T-helper 17 cell (primary cell): ENCODE measurements at places on chromosomes 11 and 22. TPM values are rescaled to one million over a fixed set of nuclear protein-coding genes. Genes with fewer than 3 reads are reported as not detected.

DNA sequence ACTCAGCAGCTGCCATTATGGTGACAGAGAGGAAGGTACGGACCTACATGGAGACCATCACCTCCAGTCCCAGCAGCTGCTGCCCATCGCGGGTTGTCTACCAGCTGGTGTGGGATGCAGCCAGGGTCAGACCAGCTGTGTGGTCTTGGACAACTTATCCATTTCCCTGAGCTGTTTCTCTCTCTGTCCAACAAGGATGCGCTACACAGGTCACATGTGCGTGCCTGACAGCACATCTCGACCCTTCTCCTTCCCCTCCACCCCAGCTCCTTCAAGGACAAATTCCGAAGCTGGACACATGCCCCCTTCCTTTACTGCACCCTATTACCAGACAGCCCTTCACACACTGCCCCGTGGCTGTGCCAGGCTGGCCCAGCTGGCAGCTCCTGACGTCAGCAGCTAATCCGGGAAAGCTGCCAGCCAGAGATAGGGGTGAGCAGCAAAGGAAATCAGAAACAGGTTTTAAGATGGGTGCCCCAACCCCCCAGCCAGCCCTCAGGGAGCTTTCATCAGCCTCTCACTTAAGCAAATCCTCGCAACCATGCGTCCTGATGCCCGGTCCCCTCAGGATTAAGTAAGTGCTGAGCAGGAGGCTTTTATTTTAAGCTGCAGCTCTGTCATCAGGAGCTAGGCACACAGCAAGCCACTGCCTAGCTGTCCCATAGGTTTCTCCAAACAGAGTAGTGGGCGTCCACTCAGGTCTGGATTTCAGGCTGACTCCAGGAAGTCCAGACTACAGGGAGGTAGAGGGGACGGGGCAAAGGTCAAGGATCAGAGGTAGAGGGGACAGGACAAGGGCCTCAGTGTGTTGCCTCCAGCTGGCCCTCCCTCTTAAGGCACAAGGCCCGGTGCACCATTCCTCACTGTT lies 20.3 kb downstream of the TEF start:
- no peak for DNase-seq
- no peak overlapping the region for H3K4me3 ChIP-seq
- no peak overlapping the region for H3K27ac ChIP-seq
- H3K4me1 ChIP-seq: peaks cover 3% of the 10 kb centered on the region
- no peaks in the 10 kb centered on the region for H3K27me3 ChIP-seq
- no peaks in the 10 kb centered on the region for H3K36me3 ChIP-seq

The IL10RA gene
- 262 TPM for total RNA-seq

DNA sequence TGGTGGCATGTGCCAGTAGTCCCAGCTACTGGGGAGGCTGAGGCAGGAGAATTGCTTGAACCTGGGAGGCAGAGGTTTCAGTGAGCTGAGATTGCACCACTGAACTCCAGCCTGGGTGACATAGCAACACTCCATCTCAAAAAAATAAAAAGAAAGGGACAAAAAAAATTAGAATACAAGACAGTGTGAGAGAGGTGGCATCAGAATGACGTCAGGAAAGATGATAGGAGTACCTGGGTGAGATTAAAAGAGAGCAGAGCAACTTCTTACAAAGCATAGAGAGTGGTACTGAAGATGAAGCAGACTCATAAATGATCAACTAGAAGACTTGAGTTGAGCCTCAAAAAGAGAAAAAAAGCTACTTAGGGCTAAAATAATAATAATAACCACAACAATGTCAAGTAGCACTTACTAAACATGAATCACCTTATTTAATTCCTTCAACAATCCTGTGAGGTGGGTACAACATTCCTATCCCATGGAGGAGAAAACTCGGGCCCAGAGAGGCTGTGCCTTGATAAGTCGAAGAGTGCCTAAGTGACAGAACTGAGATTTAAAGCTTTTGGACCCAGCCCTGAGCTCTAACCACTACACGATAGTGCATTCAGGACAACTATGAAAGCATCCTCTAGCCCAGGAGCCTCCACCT lies 5.2 kb upstream of the SLN start:
- peaks cover 41% of the 10 kb centered on the region for H3K27me3 ChIP-seq
- H3K36me3 ChIP-seq: no peaks in the 10 kb centered on the region
- no peaks in the 10 kb centered on the region for H3K4me1 ChIP-seq
- H3K4me3 ChIP-seq: no peak overlapping the region
- DNase-seq: no peak

The LYVE1 gene
- not detected for total RNA-seq

DNA sequence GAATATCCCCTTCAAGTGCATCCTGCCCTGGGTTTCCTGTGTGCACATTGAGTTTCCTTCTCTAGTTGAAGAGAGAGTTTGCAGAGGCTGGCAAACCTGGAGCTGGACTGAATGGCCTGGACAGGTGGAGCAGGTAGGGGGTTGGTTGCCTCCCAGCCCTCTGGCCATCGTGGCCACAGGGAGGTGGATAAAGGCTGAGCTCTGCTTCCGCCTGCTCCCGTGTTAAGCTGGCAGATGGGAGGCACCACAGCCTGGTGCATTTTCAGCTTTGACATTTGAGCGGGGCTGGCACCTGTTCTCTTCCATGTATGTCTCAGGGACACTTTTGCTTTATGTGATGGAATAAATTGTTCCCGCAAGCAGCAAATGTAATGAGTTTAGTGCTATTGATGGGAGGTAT lies 11.1 kb downstream of the MICAL2 start:
- H3K4me1 ChIP-seq: peaks cover 32% of the 10 kb centered on the region
- no peak overlapping the region for H3K4me3 ChIP-seq
- H3K36me3 ChIP-seq: peaks cover 5% of the 10 kb centered on the region

DNA sequence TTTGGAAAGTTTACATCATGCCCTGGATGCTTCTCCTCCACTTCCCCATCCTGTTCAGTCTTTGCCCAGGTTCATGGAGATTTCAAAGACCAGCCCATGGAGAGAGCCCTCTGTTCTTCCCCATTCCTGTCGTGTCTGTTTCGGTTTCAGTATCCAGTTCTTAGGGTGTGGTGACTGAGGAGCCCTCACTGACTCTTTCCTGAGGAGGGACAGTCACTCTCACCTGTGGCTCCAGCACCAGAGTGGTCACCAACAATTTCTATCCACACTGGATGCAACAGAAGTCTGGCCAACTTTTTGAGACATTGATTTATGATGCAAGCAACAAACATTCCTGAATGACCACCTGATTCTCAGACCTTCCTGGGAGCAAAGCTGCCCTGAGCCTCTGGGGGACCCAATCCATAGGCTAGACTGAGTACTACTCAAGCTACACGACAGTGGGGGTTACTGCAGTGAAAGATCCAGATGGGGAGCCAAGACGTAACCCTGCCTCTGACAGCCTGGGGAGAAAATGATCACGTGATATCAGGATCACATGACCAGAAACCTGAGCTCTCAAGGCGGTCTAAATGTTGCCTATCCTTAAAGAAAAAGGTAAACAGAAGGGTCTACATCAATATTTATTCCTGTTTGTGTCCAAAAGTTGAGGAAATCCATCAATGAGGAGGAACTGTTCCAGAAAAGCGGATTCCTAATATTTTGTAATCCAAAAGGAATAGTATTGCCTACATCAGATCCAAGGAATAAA lies 76.2 kb upstream of the VPREB1 start:
- H3K36me3 ChIP-seq: peaks cover 3% of the 10 kb centered on the region
- no peak for DNase-seq
- H3K27ac ChIP-seq: peak overlapping the region; percentile 86
- peak overlapping the region; percentile 85 for H3K4me3 ChIP-seq
- peaks cover 13% of the 10 kb centered on the region for H3K4me1 ChIP-seq

GRCh38 chr11:130787092-130787616 lies 129.1 kb downstream of the SNX19 start:
- no peak overlapping the region for H3K27ac ChIP-seq
- no peaks in the 10 kb centered on the region for H3K36me3 ChIP-seq
- DNase-seq: no peak

- no peak overlapping the region for H3K27ac ChIP-seq
- H3K4me3 ChIP-seq: no peak overlapping the region
- H3K4me1 ChIP-seq: peaks cover 18% of the 10 kb centered on the region
- H3K27me3 ChIP-seq: no peaks in the 10 kb centered on the region
- peaks cover 3% of the 10 kb centered on the region for H3K36me3 ChIP-seq
These were observed 50.6 kb upstream of the ARFGAP3 start for GRCh38 chr22:42907404-42908373.

The KBTBD3 gene
- 5.7 TPM for total RNA-seq

The NNMT gene
- not detected for total RNA-seq

GRCh38 chr22:35539910-35540594 lies 579 bp upstream of the RASD2 start:
- H3K4me1 ChIP-seq: peaks cover 9% of the 10 kb centered on the region
- H3K27ac ChIP-seq: no peak overlapping the region
- peaks cover 2% of the 10 kb centered on the region for H3K36me3 ChIP-seq
- peak; percentile 59 for DNase-seq

- peaks cover 26% of the 10 kb centered on the region for H3K27me3 ChIP-seq
- no peaks in the 10 kb centered on the region for H3K36me3 ChIP-seq
- no peak for DNase-seq
These were observed 24.6 kb upstream of the ZBTB16 start for GRCh38 chr11:114034956-114035355.

GRCh38 chr11:110173811-110174644 lies 80.8 kb downstream of the ZC3H12C start:
- DNase-seq: peak; percentile 46
- no peak overlapping the region for H3K27ac ChIP-seq
- H3K4me3 ChIP-seq: peak overlapping the region; percentile 47
- peaks cover 28% of the 10 kb centered on the region for H3K27me3 ChIP-seq
- peaks cover 2% of the 10 kb centered on the region for H3K36me3 ChIP-seq

DNA sequence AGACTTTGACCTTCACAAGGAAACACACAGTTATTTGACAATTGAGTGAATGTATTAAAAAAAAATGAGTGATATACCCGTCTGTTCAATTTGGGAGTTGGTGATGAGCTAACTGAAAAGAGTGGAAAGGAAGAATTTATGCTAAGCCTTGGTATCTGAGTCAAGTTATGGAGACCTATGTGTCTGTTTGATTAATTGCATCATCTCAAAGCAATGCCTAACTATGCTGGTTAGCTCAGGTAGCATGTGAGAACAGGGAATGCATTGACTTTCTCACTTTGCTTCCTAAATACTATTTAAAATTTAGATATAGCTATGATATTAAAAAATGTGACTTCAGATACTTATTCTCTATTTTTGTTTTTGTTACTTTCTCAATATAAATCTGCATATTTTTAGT lies 110.5 kb downstream of the DDX10 start:
- DNase-seq: no peak
- H3K4me3 ChIP-seq: no peak overlapping the region
- peaks cover 4% of the 10 kb centered on the region for H3K36me3 ChIP-seq
- H3K27ac ChIP-seq: no peak overlapping the region
- H3K4me1 ChIP-seq: peaks cover 9% of the 10 kb centered on the region

- H3K27ac ChIP-seq: no peak overlapping the region
- no peak for DNase-seq
- H3K4me3 ChIP-seq: no peak overlapping the region
- H3K4me1 ChIP-seq: peaks cover 9% of the 10 kb centered on the region
These were observed 3.6 kb upstream of the PRRG4 start for GRCh38 chr11:32826113-32826512.

DNA sequence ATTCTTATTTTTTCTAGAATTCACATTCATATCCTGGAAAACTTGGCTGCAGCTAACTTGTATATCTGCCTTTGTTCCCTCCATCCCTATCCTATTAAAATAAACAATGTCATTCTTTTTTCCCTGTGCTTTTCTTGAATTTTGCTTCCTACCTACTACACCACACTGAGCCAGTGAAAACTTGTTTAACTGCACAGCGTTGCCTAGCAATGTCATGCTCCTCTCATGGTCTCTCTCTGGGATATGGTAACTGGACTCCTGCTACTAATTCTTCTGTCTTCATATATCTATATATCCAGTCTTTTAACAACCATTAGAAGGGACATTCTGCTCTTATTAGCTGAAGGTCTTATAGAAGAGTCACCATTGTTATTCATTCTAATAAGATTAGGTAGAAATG lies 434.4 kb downstream of the METTL15 start:
- no peak for DNase-seq
- no peaks in the 10 kb centered on the region for H3K36me3 ChIP-seq
- no peaks in the 10 kb centered on the region for H3K27me3 ChIP-seq
- H3K27ac ChIP-seq: no peak overlapping the region

GRCh38 chr11:18749681-18750319 lies 23.8 kb upstream of the IGSF22 start:
- peaks cover 2% of the 10 kb centered on the region for H3K4me1 ChIP-seq
- DNase-seq: no peak

DNA sequence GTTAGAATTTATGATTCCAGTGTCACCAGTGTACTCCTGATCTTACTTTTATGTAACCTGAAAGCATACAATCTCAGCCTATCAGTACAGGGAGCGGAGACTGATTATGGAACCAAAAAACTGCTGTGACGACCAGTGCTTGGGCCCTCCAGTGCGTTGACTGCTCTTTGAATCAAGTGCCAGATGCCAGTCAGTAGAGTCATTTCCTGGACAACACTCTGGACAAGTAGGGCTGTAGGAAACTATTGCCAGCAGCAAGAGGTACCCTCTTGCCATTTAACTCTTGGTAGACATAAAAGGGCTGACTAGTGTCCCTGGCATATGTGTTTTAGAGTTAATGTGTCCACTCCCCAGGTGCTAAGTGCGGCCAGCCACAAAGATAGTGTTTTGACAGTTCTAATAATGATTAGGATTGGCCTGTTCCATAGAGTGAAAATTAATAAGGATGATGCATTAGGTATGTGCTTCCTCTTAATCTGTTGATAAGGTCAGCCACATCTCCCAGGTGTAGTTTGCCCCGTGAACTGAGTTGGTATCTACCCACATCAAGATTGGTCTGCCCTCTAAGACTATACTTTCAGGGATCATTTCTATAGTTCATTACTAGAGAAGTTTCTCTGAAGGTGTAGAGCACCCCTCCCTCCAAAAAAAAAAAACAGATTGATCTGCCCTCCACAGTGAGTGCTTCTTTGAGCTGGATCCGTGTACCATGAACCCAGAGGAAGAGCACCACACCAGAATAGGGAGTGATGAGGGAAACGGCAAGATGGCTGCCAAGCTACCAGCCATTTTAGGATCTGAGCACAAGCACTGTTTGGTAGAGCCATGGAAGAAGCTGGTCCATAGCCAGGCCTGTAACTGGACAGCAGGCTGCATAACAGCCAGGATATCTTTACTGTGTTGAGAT lies 20.7 kb upstream of the AIFM3 start:
- no peak overlapping the region for H3K4me3 ChIP-seq
- H3K4me1 ChIP-seq: peaks cover 44% of the 10 kb centered on the region
- no peaks in the 10 kb centered on the region for H3K27me3 ChIP-seq
- no peak for DNase-seq

The STX3 gene
- 4.7 TPM for total RNA-seq

DNA sequence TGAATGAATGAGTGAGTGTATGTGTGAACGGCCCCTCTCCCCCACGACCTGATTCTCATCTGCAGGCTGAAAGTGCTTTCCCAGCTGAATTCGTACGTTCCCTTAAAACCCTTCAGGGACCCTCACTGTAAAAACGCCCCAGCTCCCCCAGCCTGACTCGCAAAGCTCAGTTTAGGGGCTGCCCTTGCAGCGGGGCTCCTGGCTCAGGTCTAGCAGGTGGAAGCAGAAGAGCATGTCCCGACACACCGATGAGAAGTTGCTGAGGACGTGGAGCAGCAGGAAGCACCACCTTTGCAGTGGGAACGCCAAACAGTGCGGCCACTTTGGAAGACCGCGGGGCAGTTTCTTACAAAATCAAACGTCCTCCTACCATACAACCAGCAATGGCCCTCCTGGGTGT lies 3.6 kb upstream of the MRPL23 start:
- no peak overlapping the region for H3K4me3 ChIP-seq
- no peaks in the 10 kb centered on the region for H3K36me3 ChIP-seq
- peaks cover 5% of the 10 kb centered on the region for H3K27me3 ChIP-seq
- peak; percentile 5 for DNase-seq
- no peak overlapping the region for H3K27ac ChIP-seq

The OR5B21 gene
- total RNA-seq: 0.32 TPM

GRCh38 chr22:44441401-44442185 lies 56.4 kb downstream of the RTL6 start:
- no peak overlapping the region for H3K4me3 ChIP-seq
- peaks cover 11% of the 10 kb centered on the region for H3K27me3 ChIP-seq
- DNase-seq: no peak
- H3K27ac ChIP-seq: no peak overlapping the region
- no peaks in the 10 kb centered on the region for H3K36me3 ChIP-seq
